ENCODE measurements at places on chromosomes 6 and 20.
A peak's percentile ranks its signal among the peaks of the same experiment; 100 is the strongest.

DNA sequence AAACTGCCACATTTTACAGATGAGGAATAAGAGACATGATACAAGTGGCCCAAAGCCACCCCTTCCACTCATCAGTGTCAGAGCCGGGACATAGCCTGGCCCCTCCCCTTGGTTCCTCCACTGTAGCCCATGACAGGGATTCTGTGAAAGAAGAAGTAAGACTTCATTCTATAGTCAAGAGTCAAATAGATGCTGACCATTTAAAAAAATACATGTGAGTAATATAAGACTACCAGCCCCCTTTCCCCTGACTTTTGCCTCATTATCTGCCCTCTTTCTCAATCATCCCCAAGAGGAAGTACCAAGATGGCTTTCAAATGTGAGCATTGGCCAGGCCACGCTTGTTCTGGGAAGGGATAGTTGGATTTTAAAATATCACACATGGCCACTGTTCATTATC lies 57.8 kb upstream of the TAB2 start:
- no peak for DNase-seq

GRCh38 chr6:144158133-144158532 lies 7.8 kb downstream of the STX11 start:
- DNase-seq = peak; percentile 85

DNA sequence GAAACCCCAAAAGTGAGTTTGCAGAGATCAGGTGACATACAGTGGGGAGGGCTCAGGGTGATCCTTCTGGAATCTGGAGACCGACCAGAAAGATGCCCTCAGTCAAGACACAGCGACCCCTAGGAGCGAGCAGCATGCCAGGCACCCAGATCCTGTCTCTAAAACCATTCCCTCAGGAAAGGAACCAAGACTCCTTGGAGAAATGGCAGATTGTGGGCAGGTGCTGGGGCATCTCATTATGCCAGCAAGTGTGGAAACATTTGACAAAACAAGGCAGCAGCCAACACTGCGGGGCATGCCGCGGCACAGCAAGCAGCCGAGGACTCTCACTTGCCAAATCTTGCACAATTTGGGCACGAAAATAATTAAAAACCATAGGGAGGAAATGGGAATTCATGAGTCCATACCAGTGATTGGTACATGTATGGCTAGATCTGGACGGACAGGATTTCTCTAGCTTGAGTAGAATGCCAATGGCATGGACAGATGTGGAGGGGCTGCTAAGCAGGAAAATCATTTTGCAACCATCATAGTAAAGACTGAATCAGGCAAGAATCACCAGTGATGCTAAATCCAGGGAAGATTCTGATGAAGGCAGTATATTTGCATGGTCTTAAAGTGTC lies 76.9 kb downstream of the GINS1 start:
- no peak for DNase-seq

DNA sequence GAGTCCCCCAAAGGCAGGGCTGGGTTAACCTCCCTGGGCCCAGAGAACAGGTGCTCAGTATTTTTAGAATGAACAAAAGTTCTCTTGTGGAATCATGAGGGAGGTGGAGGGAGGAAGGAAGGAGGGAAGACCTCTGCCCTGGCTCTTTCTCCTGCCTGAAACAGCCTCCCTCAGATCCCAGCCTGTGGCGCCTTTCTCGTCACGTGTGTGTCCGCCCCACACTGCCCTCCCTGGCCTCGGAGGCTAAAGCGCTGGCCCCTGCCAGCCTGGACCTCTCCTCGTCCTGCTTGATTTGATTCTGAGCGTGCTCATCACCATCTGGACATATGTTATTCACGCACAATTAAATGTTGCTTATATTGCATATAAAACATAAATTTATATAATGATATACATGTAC lies 40.9 kb downstream of the PHACTR3 start:
- DNase-seq = no peak

DNA sequence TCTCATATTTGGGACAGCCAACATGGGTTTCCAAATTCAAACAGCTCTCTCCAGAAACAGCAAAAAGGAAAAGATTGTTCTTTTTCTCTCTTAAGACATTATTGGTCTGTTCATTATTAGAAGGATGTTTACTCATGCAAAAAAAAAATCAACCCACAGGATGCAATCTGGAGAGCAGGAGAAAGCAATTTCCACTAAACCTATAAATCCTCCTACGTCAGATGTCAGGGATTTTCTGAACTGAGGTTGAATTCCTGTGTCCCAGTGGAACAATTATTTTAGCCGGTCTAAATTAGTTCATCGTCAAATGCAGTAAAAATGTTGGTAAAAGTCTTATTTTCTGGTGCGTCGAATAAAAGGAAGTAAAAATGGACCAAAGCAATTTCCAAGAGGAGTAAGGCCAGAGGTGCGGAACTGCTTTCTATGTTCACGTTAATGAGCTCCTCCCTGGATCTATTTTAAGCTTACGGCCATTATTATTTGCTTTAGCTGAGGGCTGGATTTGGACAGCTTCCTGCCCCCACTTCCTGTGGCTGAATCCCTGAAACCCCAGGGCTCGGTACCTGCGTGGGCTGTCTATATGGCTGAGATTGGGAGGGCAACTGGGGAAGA lies at the start of gene GABRR1:
TSS of gene GABRR1 (minus strand) at position 60 of the 612 bp plus-strand sequence. CDS start at position 24, 36 bp downstream.
- DNase-seq = peak; percentile 42

DNA sequence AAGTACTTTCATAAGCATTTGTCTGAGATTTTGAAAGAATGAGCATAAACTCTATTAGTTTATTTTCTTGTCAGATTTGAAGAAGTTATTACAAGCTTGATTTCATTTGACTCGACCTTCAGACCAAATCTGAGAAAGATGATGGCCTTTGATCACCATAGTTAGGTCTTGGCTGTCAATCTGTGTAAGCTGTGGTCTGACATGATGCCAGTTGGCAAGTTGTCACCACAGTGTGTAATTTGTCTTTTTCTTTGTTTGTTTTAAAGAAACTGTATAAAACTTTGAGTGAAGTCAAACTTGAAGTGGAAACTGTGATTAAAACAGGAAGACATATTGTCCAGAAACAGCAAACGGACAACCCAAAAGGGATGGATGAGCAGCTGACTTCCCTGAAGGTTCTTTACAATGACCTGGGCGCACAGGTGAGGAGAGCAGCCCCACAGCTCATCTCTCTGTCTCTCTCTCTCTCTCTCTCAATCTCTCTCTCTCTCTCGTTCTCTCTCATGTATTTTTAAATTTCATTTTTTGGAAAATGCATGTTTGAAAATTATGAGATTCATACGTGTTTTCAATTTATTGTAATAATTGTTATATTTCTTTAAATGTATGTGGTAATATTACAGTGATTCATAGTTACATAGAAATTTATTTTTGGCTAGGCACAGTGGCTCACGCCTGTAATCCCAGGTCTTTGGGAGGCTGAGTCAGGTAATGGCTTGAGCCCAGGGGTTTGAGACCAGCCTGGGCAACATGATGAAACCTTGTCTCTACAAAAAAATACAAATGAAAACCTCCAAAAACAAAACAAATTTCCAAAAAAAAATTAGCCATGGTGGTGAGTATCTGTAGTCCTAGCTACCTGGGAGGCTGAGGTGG lies 208.1 kb downstream of the UTRN start:
- DNase-seq = no peak

DNA sequence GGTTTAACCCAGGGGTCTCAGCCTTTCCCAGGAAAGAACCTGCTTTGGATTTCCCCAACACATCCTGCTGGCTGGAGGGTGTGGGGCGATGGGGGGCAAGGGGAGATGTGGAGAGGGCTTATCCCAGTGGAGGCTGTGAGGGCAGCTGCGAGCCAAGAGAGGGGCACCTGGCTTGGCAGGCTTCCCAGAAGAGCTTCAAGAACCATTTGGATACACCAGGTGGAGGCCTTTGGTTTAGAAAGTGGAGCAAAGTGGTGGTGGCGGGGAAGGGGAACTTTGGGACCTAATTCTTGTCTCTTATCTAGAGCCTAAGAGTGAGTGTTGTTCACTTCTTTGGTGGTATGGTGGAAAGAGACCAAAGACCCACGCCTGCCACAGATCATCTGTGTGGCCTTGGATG lies 12.4 kb downstream of the CD40 start:
- no peak for DNase-seq

- peak; percentile 52 for DNase-seq
Measured at GRCh38 chr6:29976588-29977424, 34.5 kb downstream of the HLA-A start.

GRCh38 chr6:17907406-17908229 lies 79.8 kb downstream of the KIF13A start:
- peak; percentile 88 for DNase-seq

- no peak for DNase-seq
Measured at GRCh38 chr6:148747471-148748165, 788 bp downstream of the UST start.

DNA sequence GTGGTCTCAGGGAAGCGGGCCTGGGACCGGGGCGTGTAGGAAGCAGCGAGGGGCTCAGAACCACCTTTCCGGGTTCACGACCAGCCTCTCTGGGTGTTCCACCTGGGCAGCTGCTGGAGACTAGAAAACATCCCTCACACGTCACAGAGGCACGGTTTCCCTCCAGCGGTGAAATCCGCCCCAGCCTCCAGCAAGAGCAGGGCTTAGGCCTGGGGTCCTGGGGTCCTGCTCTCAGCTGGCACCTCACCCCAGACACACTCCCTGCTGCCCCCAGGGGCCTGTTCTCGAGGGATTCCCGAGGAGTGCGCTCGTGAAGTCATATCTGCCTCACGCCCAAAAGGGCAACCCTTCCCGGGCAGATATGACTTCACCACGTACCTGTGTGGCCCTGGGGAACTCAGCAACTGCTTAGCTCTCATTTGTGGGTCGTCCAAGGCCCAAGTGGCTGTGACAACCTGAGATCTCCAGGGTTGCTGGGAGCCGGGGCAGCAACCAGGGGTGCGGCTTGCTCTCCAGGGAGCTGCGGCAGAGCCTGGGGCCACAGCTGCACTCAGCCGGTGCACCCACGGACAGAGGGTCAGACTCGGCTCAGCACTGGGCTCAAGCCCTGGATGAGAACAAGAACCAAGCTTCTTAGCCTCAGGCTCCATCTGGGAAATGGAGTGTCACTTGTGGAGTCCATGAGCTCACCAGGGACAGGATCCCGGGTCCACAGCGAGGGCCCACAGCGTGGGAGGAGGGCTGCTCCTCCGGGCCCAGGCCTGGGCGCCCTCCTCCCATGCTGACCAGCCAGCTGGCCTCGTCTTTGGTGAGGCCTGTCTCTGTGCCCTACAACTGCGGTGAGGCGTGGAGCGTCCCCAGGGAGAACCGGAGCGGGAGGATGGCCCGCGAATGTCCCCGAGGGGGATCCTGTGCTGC lies 661 bp downstream of the FNDC11 start:
- no peak for DNase-seq

DNA sequence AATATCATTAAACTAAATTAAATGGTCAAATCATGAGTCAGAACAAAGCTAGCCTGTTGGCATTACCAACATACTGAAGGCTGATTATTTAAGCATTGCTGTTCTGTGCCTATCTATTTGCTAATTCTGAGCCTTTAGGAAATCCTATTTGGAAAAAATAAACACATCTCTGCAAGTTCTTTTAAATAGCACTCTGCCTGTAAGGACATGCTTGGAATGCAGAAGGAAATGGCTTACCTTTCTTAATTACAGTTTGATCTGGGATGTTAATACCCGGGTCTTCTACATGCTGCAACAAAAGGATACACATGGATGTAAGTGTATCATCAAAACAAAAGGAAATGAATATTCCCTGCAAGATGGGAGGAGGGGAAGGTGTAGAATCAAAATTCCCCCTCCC lies 8.3 kb downstream of the TFAP2A start:
- no peak for DNase-seq

GRCh38 chr6:151370509-151371078 lies 20.8 kb downstream of the ZBTB2 start:
- DNase-seq = no peak

DNA sequence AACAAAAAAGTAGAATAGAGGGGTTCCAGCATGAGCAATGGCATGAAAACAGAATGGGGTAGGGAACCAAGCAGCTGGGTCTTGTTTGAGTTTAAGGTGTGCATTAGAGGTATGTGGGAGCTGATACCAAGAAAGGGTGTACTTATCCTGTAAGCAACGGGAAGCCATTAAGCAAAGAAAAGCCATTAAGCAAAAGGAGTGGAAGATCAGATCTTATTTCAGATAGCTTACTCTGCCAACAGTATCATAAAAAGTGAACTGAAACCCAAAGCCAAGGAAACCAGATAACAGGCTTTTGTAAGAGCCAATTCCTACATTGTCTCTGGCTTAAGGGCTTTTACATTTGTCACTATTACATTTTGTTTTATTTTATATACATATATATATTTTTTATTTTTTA lies 21.3 kb upstream of the BEND6 start:
- no peak for DNase-seq

DNA sequence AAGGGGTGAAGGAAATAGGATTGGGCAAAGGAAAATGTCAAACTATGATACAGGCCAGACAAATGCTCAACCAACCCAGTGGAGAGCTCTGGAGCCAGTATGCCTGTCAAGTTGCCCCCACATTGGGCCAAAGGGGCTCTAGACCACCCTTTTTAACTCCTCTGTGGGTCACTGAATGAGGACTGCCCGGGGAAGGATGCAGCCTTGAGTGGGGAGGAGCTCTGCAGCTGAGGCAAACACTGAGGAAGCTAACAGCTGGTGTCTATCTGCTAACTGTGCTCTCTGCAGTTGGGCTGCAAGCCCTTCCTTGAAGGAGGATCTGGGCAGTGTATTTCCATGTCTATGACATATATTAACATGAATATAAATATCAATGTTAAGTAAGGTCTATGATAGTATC lies 98.4 kb upstream of the PRSS16 start:
- DNase-seq = no peak

- no peak for DNase-seq
Measured at GRCh38 chr6:111750753-111751673, 122.2 kb downstream of the FYN start.

DNA sequence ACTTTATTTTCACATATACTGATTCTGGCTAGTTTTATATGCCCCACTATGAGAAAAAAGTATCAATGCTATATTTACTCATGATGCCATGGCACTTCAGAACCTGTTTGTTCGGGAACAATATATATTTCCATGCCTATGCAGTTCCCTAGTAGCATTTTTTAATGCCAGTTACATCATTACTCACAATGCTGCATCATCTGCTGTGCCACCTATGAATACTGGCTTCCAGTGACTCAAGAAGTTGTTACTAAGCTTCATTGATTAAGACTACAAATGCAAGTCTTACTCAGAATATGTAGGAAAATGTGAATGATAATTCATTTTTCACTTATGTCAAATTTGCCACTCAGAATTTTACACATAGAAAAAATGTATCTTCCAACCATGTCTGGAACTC lies 97.9 kb downstream of the MAFB start:
- DNase-seq = no peak

GRCh38 chr6:64792534-64792933 lies 914.5 kb downstream of the EYS start:
- DNase-seq = no peak

- DNase-seq = no peak
Measured at GRCh38 chr6:32565511-32565910, 24.1 kb downstream of the HLA-DRB1 start.

DNA sequence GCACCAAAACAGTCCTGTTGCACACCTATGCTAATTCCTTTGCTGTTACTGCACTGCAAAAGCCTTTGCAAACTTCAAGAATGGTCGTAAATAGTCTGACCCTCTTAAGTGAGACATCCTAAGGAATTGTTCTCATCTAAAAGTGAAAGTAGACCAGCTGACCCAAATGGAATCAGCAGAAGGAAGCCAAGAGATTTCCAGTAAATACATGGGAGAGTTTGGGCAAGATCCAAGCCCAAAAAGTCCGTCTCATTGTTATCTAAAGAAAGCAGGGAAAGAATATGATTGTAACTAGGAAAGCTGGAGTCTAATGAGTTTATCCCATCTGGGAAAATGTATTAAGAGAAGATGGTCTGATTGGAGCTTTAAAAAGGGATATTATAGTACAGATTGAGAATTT lies 43.0 kb upstream of the HIVEP1 start:
- no peak for DNase-seq

Measured in A172 (cell line).